ENCODE measurements at places on chromosomes 12 and 14. TPM values are rescaled to one million over a fixed set of nuclear protein-coding genes. Genes with fewer than 3 reads are reported as not detected.
A peak's percentile ranks its signal among the peaks of the same experiment; 100 is the strongest.

DNA sequence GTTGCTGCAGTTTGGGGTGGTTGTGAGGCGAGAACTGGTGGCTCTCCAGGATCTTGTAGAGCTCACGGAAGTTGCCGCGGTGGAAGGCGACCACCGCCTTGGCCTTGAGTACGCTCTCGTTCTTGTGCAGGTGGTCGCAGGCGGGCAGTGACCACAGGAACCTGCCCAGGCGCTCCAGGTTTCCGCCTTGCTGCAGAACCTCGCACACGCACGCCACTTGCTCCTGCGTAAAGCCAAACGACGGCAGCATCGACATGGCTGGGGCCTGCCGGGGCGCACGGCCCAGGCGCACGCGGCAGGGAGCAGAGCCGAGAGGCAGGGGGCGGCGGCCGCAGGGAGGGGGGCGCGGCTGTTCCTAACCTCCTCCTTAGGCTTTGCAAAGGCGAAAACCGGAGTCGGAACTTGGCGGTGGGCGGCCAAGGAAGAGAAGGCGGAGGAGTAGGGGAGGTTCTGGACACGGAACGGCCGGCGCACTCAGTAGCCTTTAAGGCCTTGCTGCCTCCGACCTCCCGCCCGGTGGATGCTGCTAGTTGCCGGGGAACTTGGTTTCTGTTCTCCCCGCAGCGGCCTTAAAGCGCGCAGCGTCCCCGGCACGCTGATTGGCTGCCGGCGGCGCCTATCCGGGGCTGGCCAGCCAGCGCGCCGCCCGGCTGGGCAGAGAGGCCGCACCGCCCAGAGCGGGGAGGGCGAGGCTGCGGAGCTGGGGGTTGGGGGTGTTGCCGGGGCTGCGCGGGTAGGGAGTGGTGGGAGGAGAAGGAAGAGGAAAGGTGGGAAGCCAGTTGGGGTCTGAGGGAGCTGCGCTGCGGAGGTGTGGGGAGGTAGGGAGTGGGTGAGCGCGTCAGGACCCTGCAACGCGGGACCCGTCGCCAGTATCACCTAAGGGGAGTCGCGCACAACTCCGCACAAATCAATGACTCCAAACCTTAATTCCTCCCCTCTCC, at the start of gene SIX1:
TSS of gene SIX1 (minus strand) at position 544 of the 941 bp plus-strand sequence. CDS start at position 256, 288 bp downstream.
- H3K27me3 ChIP-seq, result peaks cover 85% of the 10 kb centered on the region
- DNase-seq, result no peak
- H3K36me3 ChIP-seq, result peaks cover 3% of the 10 kb centered on the region
- no peak within 1 kb of the TSS for H3K27ac ChIP-seq
- H3K4me3 ChIP-seq, result peak within 1 kb of the TSS; percentile 61

- H3K4me3 ChIP-seq, result peak overlapping the region; percentile 74
- H3K27ac ChIP-seq, result peak overlapping the region; percentile 71
- peaks cover 41% of the 10 kb centered on the region for H3K4me1 ChIP-seq
These were observed 109.9 kb downstream of the NCOR2 start for GRCh38 chr12:124457287-124458219.

The FBLN5 gene
- 6.2 TPM for total RNA-seq

The TULP3 gene
- total RNA-seq, result 6.0 TPM

GRCh38 chr12:123805173-123805572, 43.1 kb downstream of the DNAH10 start:
- H3K27me3 ChIP-seq, result peaks cover 10% of the 10 kb centered on the region
- H3K4me1 ChIP-seq, result no peaks in the 10 kb centered on the region
- no peak overlapping the region for H3K4me3 ChIP-seq
- no peak for DNase-seq
- no peaks in the 10 kb centered on the region for H3K36me3 ChIP-seq
